ENCODE measurements at places on chromosomes 3 and 15.

DNA sequence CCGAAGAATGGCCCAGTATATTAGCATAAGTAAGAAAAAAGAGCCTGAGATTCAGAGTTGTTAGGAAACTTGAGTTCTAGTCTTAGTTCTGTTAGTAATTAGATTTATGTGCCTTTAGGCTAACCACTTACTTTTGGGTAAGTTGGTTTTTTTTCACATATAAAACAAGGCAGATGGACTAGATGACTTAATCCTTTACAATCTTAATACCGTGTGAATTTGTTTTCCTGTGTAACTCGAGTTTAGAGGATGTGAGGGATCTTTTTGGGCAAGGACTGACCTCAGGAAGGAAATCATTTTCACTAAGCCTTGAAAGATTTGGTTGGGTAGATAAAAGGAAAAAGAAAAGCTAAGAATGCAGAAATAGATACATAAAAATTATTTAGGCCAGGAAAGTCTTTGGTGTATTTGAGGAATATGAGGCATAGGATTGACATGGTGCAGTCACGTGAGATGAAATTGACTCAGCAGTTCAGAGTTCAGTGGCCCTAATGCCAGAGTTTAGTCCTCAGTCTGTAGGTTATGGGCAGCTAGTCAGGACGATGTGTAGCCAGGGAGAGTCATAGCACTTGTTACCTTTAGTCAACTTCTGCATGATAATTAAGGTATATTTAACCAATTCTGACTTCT, 34.6 kb downstream of the PAK2 start:
- peak; percentile 15 for DNase-seq

GRCh38 chr3:125013095-125013494, 42.7 kb downstream of the HEG1 start:
- DNase-seq: no peak

- DNase-seq: no peak
These were observed 2.6 kb downstream of the MFSD1 start for GRCh38 chr3:158804441-158804840.

- no peak for DNase-seq
These were observed 15.8 kb downstream of the SLC9A9 start for GRCh38 chr3:143832433-143832832.

DNA sequence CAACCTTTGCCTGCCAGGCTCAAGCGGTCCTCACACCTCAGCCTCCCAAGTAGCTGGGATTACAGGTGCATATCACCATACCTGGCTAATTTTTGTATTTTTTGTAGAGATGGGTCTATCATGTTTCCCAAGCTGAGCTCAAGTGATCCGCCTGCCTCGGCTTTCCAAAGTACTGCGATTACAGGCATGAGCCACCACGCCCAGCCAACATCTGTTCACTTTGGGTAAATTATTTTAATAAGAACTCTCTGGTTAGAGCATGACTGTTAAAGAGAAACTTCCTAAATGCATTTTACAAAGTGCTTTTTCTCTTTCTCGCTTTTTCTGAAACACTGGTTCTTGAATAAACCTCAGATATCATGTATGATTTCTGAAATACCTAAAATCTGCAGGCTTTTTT, 172.5 kb downstream of the PTPRG start:
- DNase-seq: no peak

- peak; percentile 18 for DNase-seq
These were observed 229.6 kb downstream of the OPA1 start for GRCh38 chr3:193822492-193823212.

DNA sequence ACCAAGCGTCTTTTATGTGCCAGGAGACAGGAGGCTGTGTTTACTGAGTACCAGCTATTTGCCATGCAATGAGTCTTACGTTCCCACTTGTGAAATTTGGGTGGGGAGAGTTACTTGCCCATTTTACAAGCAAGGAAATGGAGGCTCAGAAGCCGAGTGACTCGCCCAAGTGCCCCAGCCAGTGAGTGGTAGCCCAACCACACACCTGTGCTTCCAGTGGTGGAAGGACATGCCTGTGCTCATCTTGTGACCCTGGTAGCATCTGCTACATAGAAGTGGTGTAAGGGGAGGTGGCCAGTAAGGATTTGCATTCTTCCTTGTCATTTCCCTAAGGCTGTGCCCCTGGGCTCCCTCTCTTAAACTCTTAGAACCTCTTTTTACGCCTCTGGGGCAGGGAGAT, 49.3 kb downstream of the FBLN2 start:
- no peak for DNase-seq

GRCh38 chr3:29011441-29011840, 269.4 kb upstream of the RBMS3 start:
- DNase-seq: no peak

GRCh38 chr3:164332831-164333802, 745.2 kb downstream of the SI start:
- no peak for DNase-seq
